Stimulated activated CD4-positive, alpha-beta T cell treated with anti-CD3 and anti-CD28 coated beads, Interleukin-4, amount 100 ng/mL, for 24 hours (primary cell): ENCODE measurements at places on chromosomes 16 and 17.

- no peak for DNase-seq
Observed at GRCh38 chr17:77178563-77178962, 37.8 kb downstream of the SEC14L1 start.

DNA sequence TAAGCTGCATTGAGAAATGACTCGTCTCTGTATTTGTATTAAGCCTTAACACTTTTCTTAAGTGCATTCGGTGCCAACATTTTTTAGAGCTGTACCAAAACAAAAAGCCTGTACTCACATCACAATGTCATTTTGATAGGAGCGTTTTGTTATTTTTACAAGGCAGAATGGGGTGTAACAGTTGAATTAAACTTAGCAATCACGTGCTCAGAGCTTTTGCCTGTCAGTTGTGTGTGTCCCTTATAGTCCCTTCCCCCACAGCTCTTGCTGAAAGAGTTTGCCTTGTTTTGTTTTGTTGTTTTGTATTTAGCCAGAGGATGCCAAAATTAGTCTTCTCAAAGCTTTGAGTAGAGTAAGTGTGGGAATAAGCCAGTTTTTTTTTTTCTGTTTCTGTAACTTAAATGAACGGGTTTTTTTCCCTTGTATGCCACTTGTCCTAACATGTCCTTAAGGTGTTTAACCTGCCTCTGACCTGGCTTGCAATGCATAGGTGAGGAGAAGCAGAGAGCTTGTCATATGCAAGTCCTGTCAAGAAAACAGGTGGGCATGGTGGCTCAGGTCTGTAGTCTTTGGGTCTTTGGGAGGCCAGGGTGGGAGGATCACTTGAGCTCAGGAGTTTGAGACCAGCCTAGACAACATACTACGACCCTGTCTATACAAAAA, 4.6 kb upstream of the MAPK8IP3 start:
- DNase-seq, result no peak

GRCh38 chr17:4488989-4489595, 9.6 kb upstream of the SPNS2 start:
- no peak for DNase-seq

- peak; percentile 23 for DNase-seq
Observed at GRCh38 chr17:42608305-42609181, 631 bp downstream of the RETREG3 start.

GRCh38 chr17:71180801-71181385, 939.9 kb upstream of the SOX9 start:
- DNase-seq, result no peak
